ENCODE measurements at places on chromosomes 6 and 20.

DNA sequence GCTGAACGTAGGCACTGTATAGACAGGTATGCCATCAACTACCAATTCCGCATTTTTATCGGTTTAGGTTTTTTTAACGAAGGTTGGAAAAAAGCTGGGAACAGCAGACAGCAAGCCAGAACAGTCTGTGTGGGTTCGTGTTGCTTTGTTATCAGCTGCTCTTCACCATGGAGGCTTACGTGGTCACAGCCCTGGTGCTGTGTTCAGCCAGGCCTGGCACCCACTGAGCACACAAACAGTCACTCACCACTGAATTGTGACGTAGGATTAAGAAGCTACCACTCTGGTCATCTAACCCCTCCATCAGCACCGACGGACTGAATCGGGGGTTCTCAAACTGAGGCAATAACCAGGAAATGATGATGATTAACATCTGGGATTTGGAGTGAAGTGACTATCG is 13.2 kb downstream of the FAM210B start:
- no peak for DNase-seq

GRCh38 chr6:161407115-161407514 is 133.3 kb upstream of the AGPAT4 start:
- DNase-seq, result no peak

GRCh38 chr6:109474995-109475394 is 8.0 kb downstream of the ZBTB24 start:
- no peak for DNase-seq

DNA sequence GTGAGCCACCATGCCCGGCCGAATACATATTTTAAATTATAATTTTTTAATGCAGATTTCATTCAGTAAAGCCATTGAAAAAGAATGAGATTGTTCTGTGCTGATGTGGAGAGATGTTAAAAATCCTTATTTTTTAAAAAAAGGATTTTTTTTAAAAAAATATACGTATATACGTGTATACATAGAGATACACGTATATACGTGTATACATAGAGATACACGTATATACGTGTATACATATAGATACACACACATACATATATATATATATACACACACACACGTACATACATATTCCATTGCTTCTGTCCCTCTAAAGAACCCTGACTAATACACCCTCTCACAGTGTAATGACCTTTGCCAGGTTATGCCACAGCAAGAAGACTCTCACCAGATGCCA is 23.8 kb upstream of the TBC1D7 start:
- DNase-seq, result no peak

DNA sequence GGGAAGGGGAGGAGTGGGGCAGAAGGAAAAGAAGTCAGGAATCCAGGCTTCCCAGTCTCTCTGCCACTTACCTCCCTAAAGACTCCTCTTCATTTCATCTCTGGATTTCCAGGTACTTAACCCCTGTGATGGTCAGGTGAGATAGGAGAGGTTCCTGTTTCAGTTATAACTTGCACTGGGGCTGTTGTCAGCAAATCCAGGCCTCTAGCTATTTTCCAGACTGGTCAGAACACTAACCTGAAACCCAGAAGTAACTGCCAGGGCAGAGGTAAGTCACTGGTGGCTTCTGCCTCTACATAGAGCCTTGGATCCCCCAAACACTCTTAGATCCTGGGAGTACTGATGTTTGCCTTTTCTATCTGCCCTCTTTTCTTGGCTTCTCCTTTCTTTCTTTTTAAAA is 233.5 kb upstream of the TAB2 start:
- no peak for DNase-seq
